ENCODE measurements at places on chromosomes 1 and 21.

DNA sequence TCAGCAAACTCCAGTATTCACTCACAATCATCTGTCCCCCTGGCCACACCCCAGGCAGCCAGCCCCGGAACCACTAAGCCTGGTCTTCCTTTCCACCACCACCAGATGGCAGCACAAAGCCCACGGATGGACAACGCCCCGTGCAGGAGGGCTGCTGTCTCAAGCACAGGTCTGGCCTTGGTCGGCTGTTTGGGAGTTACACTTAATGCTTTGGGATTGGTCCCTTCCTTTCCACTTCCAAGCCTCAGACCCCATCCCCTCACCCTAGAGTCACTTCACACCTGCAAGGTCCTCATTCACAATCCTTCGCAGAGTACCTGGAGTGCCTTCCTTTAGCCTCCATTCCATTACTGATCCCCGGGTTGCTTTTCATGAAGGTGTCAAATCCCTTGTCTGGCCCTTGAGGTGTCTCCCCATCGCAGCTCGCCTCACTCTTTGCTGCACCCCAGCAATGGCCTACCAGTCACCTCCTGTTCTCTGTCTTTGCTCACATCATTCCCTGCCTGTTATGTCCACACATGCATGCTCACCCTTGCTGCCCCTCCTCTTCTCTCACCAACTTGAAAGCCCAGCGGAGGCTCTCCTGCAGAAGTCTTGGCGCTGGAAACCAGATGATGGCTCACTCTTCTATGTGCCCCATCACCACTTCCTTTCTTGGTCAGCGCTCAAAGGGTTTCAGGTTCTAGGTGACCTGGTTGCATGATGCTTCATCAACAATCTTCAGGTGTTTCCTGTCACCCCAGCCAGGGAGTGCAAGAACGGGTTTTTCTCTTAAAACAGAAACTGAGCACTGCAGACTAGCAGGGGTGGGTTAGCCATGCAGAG is 24.9 kb upstream of the KCNA2 start:
- DNase-seq: peak; percentile 94

GRCh38 chr1:200540281-200540680 is 80.3 kb downstream of the KIF14 start:
- no peak for DNase-seq

- no peak for DNase-seq
Measured at GRCh38 chr1:215899901-215900300, 332.8 kb downstream of the KCTD3 start.

DNA sequence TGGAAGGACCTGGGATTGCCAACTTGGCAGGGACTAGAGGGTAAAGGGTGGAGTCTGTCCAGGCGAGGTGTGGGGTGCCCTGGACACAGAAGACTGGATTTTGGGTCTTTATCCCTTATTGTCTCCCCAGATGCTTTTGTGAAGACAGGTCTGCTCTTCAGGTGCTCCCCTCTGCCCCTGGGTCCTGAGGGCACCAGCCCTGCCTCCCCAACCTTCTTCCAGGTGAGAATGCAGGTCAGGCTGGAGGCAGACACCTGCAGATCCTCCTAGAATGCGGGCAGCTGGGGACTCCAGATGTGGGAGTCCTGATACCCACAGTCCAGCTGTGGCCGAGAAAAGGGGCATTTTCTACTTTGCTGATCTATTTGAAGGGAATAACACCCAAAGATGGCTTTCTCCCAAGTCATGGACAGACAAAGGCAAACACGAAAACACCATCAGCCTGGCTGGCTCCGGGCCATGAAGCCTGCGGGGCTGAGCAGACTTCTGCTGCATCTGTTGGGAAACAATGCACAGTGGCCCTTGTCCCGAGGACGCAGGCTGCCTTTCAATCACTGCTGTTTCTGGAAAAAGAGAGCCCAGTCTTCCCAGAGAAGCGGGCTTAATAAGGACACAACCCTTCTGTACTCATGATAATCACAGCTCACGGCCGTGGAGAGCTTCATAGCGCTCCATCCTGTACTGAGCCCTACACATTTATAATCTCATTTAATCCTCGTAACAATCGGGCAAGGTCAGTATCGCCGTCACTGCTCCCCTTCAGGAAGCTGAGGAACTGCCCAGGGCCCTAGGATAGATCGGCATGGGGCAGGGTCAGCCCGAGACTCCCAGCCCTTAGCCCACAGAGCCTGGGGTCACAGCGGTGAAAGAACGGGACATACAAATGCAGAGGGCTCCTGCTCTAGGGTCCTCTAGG is 62.0 kb upstream of the ABCG1 start:
- DNase-seq: peak; percentile 74

DNA sequence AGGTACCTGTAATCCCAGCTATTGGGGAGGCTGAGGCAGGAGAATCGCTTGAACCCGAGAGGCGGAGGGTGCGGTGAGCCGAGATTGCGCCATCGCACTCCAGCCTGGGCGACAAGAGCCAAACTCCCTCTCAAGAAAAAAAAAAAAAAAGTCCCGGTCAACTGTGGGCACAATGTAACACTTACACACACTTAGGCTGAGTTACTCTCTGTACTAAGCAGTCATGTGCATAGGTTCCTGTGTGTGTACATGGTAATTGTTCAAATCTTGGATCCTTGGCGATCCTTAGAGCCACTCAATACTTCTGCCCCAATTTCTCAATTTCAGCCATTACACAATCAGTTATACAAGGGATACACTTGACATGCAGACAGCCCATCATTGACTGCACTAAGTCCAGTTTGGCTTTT is 11.6 kb downstream of the SDCCAG8 start:
- DNase-seq: no peak

GRCh38 chr1:225944951-225945350 is 3.9 kb upstream of the LEFTY2 start:
- DNase-seq: no peak

GRCh38 chr1:78081980-78082860 is 36.5 kb downstream of the GIPC2 start:
- DNase-seq: no peak

Data from vagina (tissue), 2 donors.